ENCODE measurements at places on chromosomes 1 and 21.

DNA sequence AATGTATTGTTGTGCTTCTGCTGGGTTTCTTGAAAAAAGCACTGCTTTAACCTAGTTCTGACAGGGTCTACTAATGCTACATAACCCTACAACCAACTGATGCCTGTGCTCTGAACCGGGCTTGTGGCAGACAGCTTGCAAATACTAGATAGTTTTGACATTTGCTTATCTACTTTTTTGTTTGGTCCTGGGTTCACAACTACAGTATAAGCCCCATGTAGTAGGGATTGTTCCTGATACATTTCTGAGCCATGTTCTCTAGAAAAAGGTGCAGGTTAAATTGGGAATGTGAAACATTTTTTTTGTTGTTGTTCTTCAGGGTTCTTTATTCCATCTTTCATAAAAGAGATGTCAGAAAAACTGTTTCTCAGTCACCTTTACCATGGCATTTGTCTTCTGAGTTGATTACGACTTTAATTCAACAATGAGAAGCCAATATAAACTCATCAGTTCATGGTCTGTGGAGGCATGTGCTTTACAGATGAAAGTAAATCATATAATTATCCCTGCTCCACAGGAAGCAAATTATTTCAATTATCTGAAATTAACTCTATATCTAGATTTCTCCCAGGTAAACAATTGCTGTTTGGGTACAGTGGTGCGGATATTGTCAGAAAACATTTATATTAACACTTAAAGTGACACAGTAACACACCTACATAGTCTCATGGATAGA is 22.0 kb downstream of the OLFM3 start:
- DNase-seq = no peak

- DNase-seq = no peak
Observed at GRCh38 chr1:15354580-15354965, 55.1 kb upstream of the EFHD2 start.

- DNase-seq = no peak
Observed at GRCh38 chr1:200228081-200228480, 181.8 kb downstream of the ZNF281 start.

DNA sequence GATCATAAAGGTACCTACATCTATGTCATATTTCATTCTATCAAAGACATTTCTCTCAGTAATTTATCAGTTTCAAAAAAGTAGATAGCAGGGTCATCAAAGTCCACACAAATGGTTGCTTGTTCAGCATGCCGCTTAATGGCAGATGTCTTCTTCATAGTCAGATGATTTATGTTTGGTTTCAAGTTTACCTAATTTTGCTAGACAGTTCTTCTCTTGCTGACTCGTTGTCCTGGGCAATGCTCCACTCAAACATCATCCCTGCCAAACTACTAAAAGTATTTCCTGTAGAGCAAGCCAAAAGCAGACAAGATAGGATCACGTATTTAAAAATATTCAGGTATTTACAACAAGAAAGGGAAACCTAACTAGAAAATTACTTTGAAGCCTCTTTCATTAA is 13.6 kb downstream of the NUP210L start:
- DNase-seq = no peak

GRCh38 chr21:41294548-41295231 is 21.9 kb upstream of the FAM3B start:
- no peak for DNase-seq

- peak; percentile 94 for DNase-seq
Observed at GRCh38 chr1:94926915-94927404, at the start of gene CNN3. TSS of gene CNN3 (minus strand) at chr1:94927110. CDS start at chr1:94926894, 216 bp downstream.

GRCh38 chr1:7885513-7886404 is 32.9 kb upstream of the UTS2 start:
- peak; percentile 100 for DNase-seq
